Hematopoietic multipotent progenitor cell treated with erythropoietin and hydrocortisone succinate and interleukin-3 and kit ligand, for 4 days (in vitro differentiated cells): ENCODE measurements at places on chromosomes 2 and 18.

DNA sequence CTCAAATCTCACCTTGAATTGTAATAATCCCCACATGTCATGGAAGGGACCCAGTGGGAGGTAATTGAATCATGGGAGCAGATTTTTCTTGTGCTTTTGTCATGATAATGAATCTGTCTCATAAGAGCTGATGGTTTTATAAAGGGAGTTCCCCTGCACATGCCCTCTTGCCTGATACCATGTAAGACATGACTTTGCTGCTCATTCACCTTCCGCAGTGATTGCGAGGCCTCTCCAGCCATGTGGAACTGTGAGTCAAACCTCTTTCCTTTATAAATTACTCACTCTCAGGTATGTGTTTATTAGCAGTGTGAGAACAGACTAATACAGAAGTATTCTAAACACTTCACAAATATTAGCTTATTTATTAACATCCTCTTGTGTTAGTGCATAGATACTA, 516.7 kb downstream of the LRRTM4 start:
- no peak for DNase-seq

- DNase-seq: peak; percentile 93
Measured at GRCh38 chr2:102033031-102033749, 41.4 kb downstream of the IL1R2 start.

DNA sequence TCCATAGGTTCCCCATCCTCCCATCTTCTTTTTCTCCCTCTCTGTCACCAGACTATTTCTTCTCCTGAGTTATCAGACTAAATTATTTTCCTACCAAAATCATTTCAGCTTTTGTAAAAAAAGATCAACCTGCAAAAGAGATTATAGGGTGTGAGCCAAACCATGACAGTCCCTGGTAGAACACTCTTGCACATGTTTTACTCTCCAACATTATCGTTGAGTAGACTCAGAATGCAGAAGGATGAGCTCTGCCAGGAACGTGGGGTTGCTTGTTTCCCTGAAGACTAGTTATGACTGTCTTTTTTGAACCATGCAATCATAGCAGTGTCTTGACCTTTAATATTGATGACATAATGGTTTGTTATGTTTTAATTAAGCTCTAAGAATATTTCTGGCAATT, 360.1 kb upstream of the VWC2L start:
- no peak for DNase-seq

DNA sequence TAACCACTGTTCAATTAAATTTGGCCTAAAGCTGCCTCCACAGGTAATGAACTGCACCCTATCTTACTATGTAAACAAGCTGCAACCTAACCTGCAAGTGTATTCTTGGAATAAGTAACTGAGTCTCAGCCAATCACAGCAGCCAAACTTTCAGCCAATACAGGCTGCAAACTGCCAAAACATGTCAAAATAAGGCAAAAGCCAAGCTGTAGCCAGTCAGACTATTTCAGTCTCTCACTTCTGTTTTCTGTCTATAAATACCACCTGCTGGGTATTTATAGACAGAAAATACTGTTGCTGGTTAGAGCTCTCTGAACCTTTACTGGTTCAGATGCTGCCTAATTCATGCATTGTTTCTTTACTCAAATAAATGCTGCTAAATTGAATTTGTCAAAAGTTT, 14.3 kb downstream of the C2orf76 start:
- DNase-seq: no peak

GRCh38 chr2:133599811-133600210, 31.5 kb upstream of the NCKAP5 start:
- DNase-seq: no peak

DNA sequence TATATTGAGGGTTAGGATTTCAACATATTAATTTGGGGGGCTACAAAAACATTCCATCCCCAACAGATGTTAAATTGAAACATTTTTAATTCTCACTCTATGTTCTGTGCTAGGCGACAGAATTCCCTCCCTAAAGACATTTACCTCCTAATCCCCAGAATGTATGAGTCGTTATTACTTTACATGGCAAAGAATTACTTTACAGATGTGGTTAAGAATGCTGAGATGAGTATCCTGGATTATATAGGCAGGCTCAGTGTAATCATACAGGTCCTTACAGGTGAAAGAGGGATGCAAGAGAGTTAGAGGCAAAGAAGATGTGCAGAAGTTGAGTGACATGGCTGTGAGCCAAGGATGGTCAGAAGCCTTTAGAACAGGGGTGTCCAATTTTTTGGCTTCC, 974.1 kb upstream of the ACVR2A start:
- no peak for DNase-seq
